ENCODE measurements at places on chromosomes 6 and 20.
A peak's percentile ranks its signal among the peaks of the same experiment; 100 is the strongest.

DNA sequence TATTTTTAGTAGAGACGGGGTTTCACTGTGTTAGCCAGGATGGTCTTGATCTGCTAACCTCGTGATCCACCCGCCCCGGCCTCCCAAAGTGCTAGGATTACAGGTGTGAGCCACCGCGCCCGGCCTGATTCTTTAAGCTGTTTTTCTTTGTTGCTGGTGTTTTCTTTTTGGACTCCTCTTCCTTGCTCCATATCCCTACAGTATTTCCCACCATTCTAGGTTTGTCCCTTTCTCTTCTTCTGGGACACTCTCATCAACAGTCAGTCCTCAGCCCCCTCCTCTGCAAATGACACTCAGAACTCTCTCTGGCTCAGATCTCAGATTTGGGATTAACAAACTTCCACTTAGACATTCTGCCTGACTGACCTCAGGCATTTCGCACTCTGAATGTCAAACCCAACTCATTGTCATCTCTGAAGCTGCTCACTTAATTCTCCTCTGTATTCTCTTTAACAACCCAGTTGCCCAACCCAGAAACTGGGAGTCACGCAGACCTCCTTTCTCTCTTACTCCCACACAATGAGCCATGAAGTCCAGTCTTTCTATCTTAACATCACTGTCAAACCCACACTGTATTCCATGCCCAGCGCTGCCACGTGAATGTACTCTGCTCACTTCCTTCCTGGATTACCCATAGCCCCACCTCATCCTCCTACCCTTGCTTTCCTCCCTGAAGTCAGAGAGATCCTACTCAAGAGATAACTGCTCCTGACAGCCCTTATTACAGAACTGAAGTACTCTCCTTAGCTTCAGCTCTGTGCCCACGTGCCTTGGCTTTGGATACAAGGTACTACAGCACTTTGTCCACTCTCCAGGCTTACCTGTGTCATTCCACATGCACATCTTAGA is 2.6 kb downstream of the MPIG6B start:
- DNase-seq = no peak

DNA sequence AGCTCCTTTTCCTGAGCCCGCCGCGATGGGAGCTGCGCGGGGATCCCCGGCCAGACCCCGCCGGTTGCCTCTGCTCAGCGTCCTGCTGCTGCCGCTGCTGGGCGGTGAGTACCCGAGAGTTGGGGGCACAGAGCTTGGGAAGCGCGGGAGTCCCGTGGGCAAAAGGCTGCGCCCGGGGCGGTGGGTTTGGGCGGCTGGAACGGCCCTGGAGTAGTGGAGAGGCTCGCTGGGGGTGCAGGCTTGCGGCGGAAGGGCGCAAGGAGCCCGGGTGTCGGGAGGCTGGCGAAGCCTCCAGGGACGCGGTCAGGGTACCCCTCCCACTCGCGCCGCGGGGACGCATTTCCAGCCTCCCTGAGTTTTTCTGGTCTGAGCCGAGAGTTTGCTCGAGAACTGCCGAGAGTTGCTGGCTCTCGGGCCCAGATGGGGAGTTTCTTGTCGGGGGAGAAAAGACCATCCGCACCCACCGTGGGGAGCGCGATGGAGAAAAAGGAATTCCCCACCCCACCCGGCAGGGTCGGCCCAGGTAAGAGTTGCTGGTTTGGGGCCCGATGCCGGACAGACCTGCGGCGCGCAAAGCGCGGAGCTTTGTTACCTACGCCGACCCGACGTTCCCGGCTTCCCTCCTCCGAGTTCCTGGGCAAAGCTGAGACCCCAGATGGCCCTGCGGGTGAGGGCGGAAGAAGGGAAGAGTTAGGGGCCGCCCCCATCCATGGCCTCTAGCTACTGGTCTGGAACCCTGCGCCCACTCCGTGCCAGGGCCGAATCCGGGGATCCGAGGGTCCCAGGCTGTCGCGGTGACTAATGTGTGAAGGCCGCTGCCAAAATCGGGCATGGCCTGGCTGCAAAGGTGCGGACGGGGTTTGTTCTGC is 584 bp downstream of the PTK7 start:
- peak; percentile 48 for DNase-seq

DNA sequence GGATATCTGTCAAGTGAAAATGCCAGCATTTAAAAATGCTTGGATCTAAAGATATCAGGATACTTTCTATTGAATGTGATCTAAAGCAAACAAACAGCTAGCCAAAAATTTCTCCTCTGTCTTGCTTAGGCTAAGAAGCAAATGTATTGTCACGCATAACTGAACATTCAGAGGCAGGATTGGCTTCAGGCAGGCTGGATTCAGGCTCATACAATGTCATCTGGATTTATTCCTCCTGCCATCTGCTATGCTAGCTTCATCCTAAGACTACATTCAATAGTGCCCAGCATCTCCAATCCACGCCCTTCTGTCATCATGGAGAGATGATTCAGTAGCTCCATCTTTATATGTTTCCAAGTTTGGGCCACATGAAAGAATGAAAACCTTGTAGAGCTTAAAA is 27.1 kb downstream of the PFDN4 start:
- no peak for DNase-seq

- DNase-seq = no peak
Observed at GRCh38 chr20:50855498-50856474, 60.9 kb downstream of the BCAS4 start.

GRCh38 chr6:47836639-47837038 is 54.8 kb downstream of the OPN5 start:
- no peak for DNase-seq

- no peak for DNase-seq
Observed at GRCh38 chr20:50129662-50130355, 16.9 kb upstream of the UBE2V1 start.

DNA sequence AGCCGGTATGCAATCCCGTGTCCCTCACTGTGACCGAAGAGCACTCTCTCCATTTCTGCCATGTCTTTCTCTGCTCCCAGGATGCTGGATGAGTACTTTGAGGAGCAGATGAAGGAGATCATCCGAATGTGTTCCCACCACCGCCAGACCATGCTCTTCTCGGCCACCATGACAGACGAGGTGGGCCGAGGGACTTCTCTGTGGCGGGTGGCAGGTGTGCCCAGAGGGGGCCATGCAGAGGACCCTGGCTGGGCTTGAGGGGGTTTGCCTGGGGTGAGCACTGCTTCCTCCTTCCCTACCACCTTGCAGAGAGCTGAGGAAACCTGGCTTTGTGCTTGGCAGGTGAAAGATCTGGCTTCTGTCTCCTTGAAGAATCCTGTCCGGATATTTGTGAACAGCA is 14.0 kb downstream of the DDX27 start:
- DNase-seq = no peak

DNA sequence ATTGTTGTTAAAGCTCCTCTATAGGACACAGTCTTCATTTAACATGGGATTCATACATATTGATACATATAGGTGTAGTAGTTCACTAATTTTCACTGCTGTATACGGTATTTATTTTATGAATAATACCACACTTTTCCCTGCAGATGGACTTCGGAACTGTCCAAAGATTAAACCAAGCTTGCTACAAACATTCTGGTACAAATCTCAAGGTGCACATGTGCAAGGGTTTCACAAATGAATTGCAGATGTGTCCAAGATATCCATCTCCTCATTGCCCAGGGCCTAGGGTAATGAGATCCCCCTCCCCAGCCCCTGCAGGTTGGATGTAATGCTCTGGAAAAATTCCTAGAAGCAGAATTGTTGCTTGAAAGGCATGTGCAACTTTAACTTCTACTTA is 31.4 kb downstream of the DTNBP1 start:
- DNase-seq = no peak

GRCh38 chr6:686497-686896 is 6.4 kb downstream of the EXOC2 start:
- DNase-seq = no peak

DNA sequence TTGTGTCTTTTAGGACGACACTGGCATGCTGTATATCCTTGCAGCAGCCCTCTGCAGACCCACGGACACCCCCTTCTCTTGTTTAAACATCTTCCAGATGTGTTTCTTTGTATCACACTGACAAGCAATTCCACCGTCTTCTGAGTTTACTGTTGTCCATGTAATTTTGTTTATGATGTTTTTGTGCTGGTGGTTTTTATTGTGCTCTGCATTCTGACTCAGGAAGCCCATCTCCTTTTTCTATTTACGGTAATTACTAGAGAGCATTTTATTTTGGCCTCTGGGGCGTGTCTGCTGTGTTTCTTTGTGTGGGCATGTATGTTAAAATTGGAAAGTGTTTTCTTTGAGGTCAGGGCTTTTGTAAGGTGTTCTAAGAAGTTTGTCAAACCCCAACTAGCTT is 111.9 kb downstream of the JARID2 start:
- DNase-seq = no peak

- DNase-seq = no peak
Observed at GRCh38 chr6:7165002-7165889, 57.5 kb downstream of the RREB1 start.

GRCh38 chr6:22150368-22151035 is 146.3 kb downstream of the PRL start:
- no peak for DNase-seq

DNA sequence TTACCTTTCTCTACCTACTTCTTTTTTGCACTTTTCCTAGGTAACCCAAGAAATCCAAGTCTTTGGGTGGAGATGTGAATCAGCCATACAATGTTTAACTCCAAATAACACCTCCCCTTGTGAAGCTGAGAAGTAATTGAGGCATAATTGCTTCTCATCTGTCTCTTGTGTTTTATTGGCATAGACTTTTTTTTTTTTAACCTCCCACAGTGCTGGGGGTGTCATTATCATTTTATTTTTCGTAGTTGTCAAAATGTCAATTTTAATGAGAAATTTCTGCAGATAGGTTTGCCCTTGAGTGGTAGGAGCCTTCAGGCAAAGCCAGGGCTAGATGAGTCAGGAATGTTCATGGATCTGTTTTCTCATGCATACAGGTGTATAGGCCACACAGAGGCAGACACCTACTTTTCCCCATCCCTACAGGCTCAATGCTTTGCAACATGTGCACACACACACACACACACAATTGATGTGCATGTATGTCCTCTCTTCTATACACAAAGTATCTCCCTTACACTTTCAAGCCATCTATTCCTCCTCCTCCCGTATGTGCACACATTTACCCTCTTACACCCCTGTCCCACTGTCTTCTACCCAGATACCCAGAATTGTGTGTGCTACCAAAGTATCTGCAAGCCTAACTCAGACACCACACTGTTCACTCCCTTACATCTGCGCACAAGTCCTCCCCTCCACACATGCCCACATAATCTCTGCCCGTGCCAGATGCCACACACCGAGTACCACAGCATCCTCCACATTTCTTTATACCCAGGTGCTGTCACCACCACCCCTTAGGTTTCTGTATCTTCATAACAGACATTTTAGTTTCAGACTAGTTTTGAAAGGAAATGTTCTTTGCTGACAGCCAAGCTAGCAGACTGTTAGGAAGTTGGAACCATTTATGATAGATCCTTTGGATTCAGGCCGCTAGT is 22.0 kb downstream of the RALY start:
- no peak for DNase-seq

DNA sequence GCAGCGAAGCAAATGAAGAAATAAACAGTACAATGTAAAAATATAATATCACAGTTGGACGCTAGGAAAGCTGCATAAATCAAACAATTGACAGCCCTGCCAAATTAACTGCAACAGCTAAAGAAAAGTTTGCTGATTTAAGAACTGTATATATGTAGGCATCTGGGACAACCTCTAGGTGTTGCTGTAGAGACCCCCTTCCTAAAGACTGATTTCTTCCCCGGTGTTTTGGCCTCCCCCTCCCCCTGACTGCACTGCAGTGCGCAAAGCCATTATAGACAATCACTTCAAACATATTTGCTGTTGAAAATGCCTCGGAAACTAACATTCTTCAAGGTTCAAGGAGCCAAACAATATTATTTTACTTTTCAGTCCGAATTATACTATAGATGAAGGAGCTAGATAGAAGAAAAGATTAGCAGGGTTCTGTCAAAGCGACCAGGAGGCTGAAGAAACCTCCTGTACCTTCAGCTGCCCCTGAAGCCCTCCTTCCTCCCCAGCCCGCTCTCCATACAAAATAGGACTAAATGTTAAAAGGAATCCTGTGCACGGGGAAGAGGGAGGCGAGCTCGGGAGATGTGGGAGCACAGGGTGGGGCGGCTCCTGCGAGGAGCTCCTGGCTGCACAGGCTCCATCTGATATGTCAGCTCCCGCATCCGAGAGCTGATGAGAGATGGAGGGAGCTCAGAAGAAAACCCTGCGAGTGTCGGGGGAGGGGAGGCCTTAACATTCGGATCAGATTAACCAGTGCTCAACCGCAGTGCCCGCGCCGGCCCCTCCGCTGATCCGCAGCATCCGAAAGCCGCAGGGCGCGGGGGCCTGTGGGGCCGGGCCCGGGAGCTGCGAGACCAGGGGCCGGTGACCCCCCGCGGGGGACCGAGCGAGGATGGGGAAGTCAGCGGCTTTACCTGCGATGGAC is 822 bp downstream of the ELOVL4 start:
- peak; percentile 21 for DNase-seq

GRCh38 chr6:38637756-38638155 is 2.0 kb downstream of the BTBD9 start:
- no peak for DNase-seq

- DNase-seq = no peak
Observed at GRCh38 chr6:8334113-8334512, 101.2 kb downstream of the SLC35B3 start.

GRCh38 chr6:102381203-102381602 is 987.7 kb downstream of the GRIK2 start:
- DNase-seq = no peak

DNA sequence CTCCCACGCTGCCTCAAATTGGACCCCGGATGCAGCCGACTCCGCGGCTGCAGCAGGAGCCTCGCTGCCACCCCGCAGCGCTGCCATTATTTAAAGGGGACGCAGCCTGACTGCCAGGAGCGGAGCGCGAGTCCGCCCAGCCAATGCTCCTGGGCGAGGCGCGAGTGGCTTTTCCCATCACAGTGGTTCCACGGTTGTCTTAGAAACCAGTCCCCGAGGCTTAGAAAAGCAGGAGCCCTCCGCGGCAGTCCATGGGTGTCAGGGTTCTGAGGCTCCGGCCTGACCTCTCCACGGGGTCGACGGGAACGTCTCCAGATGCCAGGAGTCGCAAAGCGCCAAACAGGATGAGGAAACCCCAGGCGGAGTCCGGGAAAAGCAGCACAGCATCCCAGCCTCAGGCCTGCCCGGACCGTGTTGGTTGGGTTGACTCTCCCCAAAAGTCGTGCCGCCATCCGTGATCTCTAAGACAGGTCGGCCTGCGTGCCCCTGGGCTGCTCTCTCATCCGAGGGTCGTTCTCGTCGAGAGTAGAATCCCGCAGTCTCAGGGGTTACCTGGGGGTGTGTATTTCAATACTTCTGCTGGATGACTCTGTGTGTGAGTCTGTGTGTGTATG is 975.8 kb upstream of the DEFB115 start:
- no peak for DNase-seq

GRCh38 chr6:15444081-15444731 is 198.3 kb downstream of the JARID2 start:
- DNase-seq = no peak

GRCh38 chr20:24303393-24304170 is 165.8 kb upstream of the SYNDIG1 start:
- DNase-seq = no peak

- DNase-seq = no peak
Observed at GRCh38 chr6:122042960-122043735, 356.3 kb upstream of the HSF2 start.

Measured in neural crest cell (in vitro differentiated cells).